ENCODE measurements at places on chromosomes 11 and 22.

- no peak for DNase-seq
These were observed 612 bp downstream of the XBP1 start for GRCh38 chr22:28799606-28800307.

DNA sequence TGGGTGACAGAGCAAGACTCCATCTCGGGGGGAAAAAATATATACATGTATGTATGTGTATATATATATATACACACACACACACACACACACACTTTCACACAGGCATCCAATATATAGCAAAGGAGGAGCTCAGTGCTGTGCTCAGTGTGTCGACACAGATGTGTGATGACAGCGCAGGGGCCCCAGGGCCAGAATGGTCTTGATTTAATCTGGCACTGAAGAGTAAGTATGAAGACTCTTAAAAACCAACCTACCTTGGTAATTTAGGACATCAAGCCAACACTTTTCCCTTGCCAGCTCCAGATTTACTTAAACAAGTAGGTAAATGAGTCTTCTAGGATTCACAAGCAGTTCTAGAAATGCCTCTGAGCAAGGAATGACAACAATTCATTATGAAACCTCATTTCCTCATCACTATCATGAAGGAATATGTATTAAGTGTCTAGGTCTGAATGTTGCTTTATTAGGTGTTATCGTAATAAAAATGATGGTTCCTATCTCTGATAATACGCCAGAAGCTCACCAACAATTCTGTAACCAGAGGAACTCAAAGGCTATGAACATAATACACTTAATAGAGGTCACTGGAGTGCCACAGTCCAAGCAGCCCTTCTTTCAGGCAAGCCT, 71.5 kb downstream of the SGSM3 start:
- no peak for DNase-seq

DNA sequence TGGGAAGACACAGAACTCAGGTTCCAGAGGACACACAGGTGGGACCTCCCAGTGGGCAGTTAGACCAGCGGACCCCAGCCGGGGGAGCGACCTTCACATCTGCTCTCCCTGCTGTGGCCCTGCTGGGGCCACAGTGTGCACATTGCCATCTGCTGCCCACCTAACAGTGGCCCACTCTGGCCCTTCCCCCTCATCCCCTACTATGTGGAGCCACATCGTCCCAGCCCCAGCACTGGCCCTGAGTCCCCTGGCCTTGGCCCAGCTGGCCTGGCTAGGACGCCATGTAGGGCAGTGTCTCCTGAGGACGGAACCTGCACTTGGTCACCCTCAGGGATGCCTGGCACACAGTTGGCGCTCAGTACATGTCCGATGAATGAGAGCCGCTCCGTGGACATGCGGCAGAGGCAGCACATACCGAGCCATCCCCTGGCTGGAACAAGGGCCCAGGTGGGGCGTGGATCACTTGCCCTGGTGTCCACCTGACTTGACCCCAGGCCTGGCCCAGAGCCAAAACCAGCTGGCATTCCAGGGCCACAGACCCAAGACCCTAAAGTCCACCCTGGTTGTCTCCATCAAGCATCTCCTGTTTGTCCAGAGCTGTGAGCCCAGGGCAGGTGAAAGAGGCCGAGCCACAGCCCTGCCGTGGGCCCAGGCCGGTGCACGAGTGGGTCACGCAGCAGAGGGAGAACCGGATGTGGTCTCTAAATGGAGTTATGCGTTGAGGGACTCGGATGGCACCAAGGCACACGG, 93.1 kb upstream of the FGF3 start:
- DNase-seq = no peak

- no peak for DNase-seq
These were observed 25.7 kb upstream of the BLID start for GRCh38 chr11:122141725-122142124.

- DNase-seq = no peak
These were observed 60.9 kb upstream of the ZC3H12C start for GRCh38 chr11:110032259-110032658.

- DNase-seq = no peak
These were observed 7.8 kb downstream of the UCP2 start for GRCh38 chr11:73974604-73975478.

- DNase-seq = no peak
These were observed 140.2 kb downstream of the DDX10 start for GRCh38 chr11:108805030-108805429.
